ENCODE measurements at places on chromosomes 4 and X.

GRCh38 chrX:53930515-53931380, 113.5 kb downstream of the PHF8 start:
- no peak for DNase-seq

- DNase-seq, result no peak
Measured at GRCh38 chrX:40147971-40148370, 50.2 kb upstream of the BCOR start.

DNA sequence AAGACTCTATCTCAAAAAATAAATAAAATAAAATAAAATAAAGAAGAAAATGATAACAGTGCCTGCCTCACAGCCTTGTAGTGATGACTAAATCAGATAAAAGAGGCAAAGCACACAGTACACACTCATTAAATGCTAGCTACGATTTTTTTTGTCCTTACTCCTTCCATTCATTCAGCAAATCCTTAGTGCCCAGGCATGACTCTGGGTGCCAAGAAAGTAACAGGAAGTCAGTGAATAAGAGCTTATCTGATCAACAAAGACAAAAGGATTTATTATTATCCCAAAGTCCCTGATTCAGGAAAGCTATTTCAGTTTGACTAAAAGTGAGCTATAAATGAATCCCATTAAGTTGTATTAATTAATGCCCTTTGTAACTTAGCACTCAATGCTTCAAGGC, 92.7 kb downstream of the SH3KBP1 start:
- DNase-seq, result no peak

- DNase-seq, result no peak
Measured at GRCh38 chr4:150259861-150260567, 181.8 kb downstream of the DCLK2 start.

DNA sequence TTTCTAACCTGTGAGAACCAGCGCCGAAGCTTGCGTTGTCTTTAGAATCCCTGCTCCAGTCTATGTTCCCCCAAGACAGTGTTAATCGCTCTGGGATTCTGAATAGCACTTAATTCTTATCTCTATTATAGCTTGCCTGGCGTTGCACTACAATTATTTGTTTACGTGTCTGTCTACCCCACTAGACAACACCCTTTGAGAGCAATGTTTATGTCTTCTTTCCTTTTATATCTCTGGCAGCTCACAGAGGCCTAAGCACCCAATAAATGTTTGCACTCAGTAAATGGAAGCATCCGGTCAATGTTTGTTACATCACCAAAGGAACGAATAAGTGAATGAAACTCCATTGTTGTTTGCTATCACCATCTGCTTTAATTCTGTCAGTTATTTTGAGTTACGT, 4.8 kb upstream of the NHS start:
- DNase-seq, result no peak

DNA sequence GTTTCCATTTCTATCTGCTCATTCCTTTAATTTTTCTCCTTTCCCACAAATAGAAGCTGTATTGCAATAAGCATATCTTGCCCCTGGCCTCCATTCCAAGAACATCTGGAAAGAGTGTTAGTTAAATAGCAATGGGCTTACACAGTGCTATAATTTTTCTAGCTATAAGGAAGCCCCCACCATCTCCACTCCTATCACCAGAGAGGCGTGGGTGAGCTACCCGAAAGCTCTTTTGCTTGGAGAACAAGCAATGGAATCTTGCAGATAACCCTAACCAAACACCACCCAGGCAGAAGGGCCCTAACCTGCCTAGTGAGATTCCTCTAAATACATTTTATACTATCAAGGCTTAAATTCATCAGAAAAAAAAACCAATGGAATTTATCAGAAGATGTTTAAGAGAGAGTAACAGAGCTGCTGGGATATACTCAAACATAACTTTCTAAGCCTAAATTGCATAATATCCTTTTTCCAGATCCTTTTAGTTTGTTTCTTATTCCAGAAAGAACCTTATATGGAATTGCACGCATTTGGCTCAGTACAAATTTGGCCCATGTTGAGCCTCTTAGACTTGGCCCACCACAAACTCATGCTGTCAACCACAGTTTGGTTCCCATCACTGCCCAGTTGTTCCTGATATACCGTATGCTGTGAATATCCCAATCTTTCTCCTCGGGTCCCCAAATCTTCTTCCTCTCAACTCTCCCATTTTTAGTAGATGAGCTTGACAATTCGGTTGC, 91.6 kb upstream of the PLAC1 start:
- DNase-seq, result no peak

- no peak for DNase-seq
Measured at GRCh38 chrX:83416273-83416672, 91.8 kb upstream of the POU3F4 start.

GRCh38 chr4:150136481-150136880, 58.2 kb downstream of the DCLK2 start:
- no peak for DNase-seq

DNA sequence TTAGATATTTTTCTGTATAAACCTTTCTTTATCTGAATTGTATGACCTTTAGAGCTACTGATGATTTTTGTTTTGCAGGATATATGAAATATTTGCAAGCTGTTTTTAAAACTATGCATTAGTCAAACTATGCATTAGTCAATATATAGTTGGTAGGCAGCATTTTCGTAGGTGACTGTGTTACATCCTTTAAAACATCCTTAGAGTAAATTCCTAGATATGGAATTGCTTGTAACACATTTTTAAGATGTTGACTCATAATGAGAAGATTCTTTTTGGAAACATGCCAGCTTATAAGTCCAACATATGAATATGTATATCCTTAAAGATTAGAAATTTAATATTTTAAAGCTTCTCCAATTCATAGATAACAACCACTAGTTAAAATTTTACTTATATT, 1768.5 kb downstream of the PCDH7 start:
- no peak for DNase-seq

- no peak for DNase-seq
Measured at GRCh38 chr4:139890816-139891215, 225.2 kb downstream of the MGST2 start.

- DNase-seq, result no peak
Measured at GRCh38 chrX:97882306-97882705, 998.6 kb downstream of the RPA4 start.

DNA sequence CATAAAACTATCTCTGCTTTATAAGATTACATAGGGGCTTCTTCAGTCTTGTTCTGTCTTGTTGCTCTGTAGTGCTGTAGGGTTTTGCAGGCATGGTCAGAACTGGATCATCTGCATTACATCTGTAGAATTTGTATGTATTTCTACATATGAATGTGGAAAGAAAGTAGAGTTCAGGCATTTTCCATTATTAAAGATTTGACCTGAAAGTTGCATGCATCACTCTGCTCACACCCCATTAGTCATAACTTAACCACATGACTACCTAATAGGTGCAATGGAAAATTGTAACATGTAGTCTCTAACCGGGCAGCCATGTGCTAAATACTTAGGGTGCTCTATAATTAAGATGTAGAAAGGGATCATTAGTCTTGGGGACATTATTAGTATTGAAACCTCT, 45.7 kb upstream of the AGA start:
- no peak for DNase-seq

Data from CD4-positive, alpha-beta T cell treated with Interleukin-1 beta for 1 hour (primary cell).